Nucleus accumbens (tissue), 56 donors: ENCODE measurements at places on chromosomes 4 and X.

GRCh38 chr4:126552321-126552720 is 1080.4 kb upstream of the INTU start:
- DNase-seq, result no peak

DNA sequence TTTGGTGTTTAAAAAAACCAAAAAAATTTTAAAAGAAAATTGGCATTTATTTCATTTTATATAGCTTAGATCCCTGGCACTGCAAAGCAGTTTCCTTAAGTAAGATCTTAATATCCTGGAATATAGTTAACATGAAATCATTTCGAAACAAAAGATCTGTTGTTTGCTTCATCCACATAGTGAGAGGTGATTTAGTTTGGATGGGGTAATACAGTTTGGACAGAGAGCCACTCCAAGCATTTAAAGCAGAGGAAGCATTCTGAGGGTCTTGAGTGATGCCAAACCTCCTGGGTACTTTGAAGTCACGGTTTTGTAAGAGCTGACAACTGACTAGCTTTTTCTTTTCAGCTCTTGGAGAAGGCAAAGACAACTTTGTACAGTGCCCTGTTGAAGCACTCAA is 28.7 kb downstream of the NOCT start:
- DNase-seq, result no peak

DNA sequence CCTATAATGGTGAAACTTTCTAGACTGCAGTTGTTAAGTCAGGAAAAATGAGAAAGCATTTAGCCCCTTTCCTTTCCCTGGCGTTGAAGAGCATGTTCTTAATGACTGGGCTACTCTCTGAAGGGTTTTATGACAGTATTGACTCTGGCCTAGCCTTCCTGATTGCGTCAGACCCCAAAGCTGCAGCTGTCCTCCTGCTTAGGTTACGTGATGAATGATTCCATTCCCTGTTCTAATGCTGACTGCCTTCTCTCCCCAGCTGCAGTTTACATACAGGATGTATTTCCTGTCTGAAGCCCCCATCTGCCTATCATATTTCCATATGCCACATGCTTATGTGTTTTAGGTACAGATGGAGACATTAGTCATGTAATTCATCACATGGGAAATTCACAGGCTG is 105.8 kb upstream of the EGFL6 start:
- DNase-seq, result no peak

DNA sequence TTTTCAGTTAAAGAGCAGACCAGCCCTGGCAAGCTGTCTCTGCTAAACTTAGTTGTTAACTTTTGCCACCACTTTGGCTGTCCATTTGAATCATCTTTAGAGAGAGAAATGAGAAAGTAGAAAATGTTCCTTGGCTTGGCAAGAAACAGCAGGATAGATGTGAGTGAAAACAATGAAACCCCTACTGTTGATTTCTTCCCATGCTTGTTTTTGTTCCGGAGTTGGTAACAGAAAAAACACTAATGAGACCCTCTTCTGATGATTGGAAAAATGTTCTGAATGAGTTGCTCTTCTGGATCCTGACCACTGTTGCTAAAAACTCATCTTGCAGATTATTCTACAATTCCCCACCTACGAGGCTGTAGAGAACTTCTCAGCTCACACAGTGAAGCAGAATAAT is 203.3 kb downstream of the MAPK10 start:
- no peak for DNase-seq

- no peak for DNase-seq
Observed at GRCh38 chr4:8557151-8558076, 22.8 kb upstream of the GPR78 start.

- no peak for DNase-seq
Observed at GRCh38 chrX:120575379-120576114, 14.8 kb upstream of the CUL4B start.

GRCh38 chr4:124105212-124105611 is 607.3 kb downstream of the ANKRD50 start:
- DNase-seq, result no peak

DNA sequence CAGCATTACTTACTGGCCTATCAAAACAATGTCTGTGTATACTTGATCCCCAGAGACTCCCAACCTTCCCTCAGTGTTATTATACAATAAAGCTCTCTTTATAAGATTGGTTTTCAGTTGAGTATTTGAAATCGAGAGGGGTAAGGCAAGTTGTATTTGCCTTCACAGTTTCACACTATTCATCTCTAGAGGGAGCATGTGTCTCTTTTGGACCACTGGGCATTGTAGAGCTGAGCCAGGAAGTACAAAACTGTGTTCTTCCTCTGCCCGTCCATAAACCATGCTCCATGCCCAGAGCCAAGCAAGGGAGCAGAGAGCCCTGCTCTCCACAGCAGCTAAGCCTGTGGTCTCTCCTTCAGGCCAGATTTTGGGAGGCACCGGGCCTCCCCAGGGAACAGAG is 61.5 kb upstream of the HHIP start:
- DNase-seq, result no peak

GRCh38 chr4:73505567-73505966 is 24.0 kb downstream of the AFM start:
- no peak for DNase-seq

GRCh38 chr4:95220205-95221175 is 328.3 kb downstream of the UNC5C start:
- DNase-seq, result no peak

DNA sequence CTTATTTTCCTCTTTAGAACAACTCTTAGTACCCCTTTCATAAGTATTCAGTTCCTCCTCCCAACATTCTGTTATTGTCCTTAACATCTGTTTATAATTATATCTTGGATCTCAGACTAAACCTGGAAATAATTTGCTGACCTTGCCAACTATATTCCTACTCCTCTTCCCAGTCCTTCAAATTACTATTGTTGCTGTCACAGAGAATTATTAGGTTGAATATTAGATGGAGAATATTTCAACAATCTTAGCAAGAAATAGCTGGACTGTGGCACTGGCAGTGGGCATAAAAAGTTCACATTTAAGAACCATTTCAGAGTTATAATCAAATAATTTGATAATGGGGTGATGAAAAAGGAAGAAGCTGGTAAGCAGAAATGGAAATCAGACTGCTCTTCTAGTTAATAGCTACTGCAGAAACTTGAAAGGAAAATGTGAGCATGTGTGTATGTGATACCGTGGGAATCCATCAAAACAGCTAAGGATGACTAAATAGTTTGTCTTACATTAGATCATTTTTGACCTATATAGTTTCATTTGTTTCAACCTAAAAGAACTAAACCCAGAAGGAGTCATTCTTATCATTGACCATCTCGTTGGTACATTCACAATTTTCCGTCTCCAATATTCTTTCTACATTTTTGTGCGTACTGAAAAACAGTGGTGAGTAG is 43.3 kb upstream of the PRDM8 start:
- no peak for DNase-seq

DNA sequence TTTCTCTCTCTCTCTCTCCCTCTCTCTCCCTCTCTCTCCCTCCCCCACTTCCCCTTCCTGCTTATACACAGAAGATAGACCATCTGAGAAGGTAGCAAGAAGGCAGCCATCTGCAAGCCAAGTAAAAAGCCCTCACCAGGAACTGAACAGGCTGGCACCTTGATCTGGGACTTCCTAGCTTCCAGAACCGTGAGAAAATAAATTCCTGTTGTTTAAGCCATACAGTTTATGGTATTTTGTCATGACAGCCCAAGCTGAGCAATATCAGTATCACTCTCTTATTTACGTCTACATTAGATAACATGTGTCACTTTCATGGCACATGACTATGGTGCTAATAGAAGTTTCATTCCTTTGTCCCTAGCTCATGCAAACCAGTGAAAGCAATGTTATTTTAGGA is 581.1 kb downstream of the INPP4B start:
- no peak for DNase-seq

GRCh38 chr4:141035920-141036319 is 97.3 kb downstream of the RNF150 start:
- no peak for DNase-seq

DNA sequence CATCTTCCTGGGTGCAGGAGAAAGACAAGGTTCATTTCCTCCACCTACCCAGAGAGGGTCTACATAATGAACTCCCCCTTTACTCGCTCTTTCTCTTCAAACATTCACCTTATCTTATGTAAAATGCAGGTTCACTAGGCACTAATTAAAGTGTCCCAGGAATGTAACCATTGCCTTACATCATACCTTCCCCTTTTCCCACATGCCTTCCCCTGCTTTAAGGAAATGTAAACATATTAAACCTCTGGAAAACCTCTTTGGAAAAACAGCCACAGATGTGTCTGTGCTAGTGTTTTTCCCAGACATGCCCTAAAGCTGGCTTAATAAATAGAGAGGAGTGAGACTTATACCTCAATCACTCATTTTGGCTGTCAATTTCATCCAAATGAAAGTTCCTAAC is 15.8 kb downstream of the TBC1D9 start:
- DNase-seq, result no peak

DNA sequence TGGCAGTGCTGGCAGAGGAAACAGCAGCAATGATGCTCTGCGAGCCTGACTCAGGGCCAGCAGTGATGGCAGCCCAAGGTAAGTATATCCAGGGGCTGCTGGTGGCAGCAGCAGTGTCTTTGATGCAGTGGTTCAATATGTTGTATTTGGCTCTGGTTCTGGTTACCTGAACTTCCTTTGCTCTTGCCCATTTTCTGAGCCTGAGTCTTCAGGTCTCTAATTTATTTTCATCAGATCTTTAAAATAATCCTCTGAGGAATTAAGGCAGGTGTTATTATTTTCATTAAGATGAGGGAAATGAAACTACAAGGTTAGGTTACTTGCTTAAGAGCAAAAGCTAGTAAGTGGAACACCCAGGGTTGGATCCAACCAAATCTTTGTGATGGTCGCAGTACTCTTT is 102.8 kb upstream of the BMP2K start:
- DNase-seq, result no peak

DNA sequence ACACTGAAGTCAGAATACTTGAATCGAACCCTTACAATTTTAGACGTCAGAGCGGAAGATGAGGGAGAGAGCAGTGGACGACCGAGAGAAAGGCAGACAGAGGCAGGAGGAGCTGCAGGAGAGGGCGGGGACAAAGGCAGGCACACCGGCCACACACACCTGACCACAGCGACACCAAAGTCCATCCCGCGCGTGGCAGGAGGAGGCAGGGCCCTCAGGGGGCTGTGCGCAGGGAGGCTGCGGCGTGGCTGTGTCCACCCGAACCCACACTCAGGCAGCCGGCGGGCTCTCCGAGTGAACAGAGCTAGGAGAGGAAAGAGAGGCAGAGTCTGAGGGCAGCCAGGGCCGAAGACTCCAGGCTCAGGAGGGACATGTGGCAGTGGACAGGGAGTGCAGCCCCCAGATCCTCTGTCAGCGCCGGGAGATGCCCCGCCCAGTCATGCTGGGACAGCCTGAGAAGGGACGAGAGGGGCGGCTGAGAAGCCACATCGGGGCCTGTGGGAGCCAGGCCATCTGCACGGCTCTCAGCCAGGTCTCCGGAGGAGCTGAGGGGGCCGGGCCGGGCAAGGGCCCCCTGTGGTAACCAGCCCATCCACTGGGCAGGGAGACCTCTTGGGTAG is 20.1 kb downstream of the GAK start:
- DNase-seq, result no peak

DNA sequence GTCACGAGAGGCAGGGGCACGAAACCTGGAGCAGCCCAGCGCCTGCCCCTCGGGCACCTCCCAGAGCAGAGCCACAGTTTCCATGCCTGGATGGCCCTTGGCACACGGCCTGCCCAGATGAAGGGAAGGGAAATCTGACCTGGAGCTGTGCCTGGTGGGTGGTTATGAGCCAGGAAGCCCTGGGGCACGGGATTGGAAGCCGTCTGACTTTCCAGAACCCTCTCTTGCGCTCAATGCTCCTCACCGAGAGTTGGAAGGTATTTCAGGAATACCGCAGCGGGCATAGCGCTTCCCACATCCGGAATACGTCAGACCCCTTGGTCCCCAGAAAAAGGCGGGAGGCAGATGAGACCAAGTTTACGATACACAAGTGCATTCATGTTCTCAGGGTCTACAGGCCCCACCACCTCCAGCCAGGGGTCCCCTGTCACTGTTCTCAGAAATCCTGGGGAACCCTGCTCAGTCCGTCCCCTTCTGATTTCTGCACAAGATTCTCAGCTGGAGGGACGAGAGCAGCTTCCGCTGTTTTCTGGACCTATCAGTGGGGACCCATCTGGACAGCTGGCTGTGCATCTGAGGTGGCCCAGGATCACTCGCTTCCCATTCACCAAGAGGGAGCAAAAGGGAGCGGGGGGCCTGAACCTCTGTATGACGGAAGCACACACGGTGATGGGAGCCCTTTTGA is 172.9 kb downstream of the AFAP1 start:
- no peak for DNase-seq

DNA sequence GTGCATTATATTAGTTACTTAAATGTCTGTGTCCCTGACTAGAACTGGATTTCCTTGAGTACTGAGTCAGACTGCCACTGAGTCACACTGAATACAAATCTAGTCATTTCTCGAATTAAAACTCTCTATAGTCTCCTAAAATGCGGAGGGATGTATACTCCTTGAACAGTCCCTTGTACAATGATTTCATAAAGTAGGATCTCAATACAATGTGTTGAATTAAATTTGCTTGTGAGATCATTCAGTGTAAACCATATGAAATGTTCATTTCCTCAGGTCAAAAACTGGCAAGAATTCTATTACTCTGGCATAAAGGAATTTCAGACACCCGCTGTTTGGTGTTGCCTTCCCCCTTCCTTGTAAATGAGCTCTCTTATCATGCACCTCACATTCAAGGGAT is 17.5 kb upstream of the FAM241A start:
- no peak for DNase-seq

DNA sequence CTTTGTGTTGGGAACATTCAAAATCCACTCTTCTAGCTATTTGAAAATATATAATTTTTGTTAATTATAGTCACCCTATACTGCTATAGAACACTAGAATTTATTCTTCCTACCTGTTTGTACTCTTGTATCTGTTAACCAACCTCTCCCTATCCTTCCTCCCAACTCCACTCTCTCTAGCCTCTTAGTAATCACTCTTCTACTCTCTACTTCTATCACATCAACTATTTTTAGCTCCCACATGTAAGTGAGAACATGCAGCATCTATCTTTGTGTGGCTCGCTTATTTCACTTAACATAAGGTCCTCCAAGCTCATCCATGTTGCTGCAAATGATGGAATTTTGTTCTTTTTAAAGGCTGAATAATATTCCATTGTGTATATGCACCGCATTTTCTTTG is 537.3 kb downstream of the MID1IP1 start:
- no peak for DNase-seq

DNA sequence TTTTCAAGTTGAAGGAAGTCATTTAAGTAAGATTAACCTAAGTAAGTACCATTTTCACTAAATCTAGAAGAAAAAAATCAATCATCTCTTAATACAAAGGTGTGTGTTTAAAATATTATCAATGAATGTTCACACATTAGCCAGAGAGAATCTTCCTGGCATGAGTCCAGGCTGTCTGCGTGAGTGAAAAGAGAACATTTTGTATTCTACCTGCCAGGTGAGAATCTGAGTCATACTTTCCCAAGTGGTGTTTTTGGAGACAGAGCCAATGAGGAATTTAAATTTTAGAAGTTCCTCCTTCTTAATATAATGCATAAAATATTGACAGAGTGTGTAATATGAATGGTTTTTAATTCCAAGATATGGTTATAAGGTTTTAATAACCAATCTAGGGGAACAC is 371.8 kb upstream of the NR3C2 start:
- DNase-seq, result no peak

GRCh38 chr4:70179811-70180210 is 15.7 kb upstream of the ODAM start:
- DNase-seq, result no peak

- DNase-seq, result no peak
Observed at GRCh38 chr4:53777244-53777984, 186.1 kb upstream of the LNX1 start.
